ENCODE measurements at places on chromosomes 2 and 18.
A peak's percentile ranks its signal among the peaks of the same experiment; 100 is the strongest.

- no peak for DNase-seq
Measured at GRCh38 chr2:27042985-27043634, 8.4 kb upstream of the AGBL5 start.

- no peak for DNase-seq
Measured at GRCh38 chr2:3596901-3597417, 2.0 kb downstream of the COLEC11 start.

- DNase-seq: no peak
Measured at GRCh38 chr2:7127687-7128086, 210.5 kb downstream of the RNF144A start.

DNA sequence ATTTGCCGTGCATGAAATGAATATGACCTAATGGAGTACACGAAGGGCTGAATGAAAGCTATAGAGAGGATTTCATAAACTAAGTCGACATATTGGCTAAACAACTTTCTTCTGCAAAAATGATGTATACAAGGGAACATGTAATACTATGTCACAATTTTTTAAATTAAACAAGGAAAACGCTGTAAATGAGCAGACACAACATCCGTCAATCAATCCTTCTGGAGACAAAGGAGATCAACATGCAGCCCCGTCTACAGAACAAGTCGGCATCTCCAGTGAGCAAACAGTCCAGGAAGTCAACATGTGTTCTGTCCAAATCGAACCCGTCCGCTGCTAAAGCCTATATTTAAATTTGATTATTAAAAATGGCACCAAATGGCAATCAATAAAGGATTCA, 180.8 kb downstream of the TCF4 start:
- no peak for DNase-seq

- DNase-seq: no peak
Measured at GRCh38 chr2:99571533-99571932, 81.7 kb upstream of the REV1 start.

DNA sequence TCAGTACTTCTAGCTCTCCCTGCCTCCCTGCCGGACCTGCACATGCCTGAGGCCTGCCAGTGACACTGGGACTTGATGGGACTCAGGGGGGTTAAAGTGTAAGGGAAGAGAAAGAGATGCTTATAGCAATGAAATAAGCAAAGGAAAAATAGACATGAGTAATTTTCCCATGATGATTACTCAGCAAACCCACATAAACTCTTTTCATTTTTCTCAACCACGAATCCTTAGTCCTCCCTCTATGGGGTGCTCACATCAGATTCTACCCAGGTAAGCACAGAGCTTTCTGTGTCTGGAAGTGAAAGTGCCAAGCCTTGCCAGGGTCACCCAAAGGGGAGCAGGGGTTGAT, 44.8 kb upstream of the ANKRD62 start:
- DNase-seq: no peak

- DNase-seq: no peak
Measured at GRCh38 chr2:95382192-95382591, 20.3 kb upstream of the FAHD2A start.

DNA sequence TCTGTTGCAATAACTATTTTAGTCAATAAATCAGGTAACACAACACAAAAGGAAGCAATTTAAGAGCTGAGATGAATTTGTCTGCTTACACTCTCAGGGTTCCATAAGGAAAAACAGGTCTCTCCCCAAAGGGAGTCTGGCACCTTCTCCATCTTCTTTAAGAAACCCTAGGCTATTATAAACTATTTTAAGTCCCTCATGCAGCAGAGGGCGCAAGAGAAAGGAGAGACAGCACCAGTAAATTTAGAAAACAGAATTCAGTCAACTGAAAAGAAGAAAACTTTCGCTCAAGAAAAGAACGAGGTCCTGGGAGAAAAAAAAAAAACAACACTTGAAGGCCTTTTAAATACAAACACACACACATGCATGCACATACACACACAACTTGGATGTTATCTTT, 19.1 kb downstream of the SULT1C4 start:
- peak; percentile 39 for DNase-seq

DNA sequence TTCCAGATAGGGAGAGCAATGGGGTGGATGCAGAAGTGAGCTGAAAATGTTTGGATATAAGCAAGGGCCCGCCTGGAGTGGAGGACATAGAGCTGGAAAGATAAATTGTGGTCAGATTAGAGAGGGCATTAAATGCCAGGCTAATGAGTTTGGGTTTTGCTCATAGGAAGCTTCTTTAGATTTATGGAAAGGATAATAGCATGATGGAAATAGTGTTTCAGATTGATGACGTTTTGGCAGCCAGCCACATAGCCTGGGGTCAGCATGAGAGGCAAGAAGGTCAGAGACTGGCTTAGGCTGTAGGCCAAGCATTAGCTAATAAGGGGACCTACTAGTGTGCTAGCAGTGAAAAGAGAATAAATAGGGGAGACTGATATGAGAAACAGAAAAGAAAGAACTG, 321.6 kb downstream of the STK39 start:
- no peak for DNase-seq
